CD14-positive monocyte (primary cell): ENCODE measurements at places on chromosomes 6 and 20.
A peak's percentile ranks its signal among the peaks of the same experiment; 100 is the strongest.

DNA sequence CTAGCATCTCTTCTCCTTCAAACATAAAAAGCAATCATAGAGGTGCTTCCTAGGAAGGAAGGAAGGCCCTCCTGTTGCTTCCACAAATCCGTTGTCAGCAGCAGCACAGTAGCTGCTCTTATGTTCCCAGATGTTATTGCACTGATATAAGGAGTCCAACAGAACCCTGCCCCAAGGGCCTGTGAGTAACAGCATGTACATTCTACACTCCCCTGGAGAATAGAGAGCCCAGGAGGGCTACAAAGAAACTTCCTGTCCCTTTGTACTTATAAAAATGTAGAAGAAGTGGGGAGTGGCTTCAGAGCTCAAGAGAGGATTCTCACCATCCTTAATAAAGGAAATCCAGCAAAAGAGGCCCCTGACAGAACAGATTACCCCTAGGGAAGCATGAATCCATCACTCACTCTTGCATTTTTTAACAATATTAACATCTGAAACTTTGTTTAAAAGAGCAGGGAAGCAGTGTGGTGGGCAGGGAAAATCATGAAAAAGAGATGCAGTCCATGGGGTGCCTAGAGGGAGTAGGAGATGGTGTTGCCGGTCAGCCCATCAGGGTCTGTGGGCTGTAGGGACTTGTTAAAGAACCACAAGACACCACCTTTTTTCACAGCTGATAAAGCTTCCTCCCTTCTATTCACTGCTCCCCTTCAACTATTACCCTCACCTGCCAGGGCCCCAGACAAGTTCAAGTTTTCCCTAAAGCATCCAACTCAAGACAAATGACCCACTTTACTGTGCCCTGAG is 104.5 kb upstream of the ADGRF1 start:
- no peak for DNase-seq

DNA sequence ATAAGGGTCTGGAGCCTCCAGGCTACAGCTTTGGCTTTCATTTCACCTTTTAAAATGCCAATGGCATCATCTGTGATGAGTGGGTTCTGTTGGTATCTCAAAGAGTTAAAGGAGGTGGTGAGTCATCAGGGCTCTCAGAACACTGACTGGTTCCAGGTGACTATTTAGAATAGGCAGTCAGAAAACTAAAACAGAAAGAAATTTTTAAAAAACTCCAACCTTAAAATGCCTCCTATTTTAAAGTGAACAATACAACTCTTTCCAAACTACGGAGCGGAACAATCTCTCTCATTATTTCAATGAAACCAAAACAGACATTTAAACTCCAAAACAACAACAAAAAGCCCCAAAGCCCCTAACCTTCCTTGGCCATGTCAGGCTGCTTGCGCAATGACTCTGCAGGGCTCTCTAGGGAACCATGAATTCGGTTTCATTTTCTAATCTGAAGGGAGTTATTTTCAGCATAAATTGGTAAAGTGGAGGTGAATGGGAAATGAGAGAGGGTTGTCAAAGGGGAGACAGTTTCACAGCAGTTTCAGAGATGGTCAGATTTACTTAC is 194.9 kb downstream of the KIF6 start:
- DNase-seq = no peak

- no peak for DNase-seq
Observed at GRCh38 chr6:169966312-169967181, 215.1 kb downstream of the ERMARD start.

GRCh38 chr6:72382602-72383529 is 239.0 kb upstream of the KCNQ5 start:
- DNase-seq = no peak

DNA sequence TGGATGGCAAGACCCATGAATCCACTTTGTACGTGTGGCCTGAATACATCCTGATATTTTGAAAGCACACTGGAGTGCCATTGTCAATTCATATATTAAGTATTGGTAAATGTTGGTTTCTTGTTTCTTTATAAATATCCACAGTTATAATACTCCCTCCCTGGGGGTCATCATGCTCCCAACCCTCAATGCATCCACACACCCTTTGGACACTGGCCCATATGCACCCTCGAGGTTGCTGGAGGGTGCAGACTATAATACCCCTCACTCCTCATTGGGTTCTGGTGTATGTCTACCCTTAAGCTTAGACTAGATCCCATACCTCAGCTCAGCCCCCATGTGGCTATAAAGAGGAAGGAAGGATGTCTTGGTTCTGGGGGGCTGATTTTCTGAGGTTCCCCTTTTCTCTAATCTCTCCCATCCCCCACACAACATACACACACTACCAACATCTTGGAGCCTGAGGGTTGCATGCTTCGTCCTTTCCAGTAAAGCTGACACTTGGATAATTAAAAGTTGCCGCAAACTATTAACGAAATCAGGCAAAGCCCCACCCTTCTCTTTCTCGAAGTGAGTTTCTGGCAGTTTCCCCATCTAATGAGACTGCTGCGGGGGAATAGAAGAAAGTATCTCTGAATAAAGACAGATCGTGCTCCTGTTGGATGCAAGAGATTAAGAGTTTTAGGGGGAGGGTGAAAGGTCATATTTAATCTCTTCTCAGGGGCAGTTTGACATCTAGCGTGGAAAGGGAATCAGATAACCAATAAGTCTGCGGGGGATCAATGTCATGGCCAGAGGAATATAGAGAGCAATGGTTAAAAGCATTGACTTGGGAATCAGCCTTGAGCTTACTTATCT is 7.4 kb downstream of the PIM1 start:
- DNase-seq = no peak

GRCh38 chr6:35718375-35718736 is 18.5 kb upstream of the ARMC12 start:
- no peak for DNase-seq

GRCh38 chr6:105882121-105882803 is 203.9 kb upstream of the PRDM1 start:
- DNase-seq = no peak

- DNase-seq = no peak
Observed at GRCh38 chr20:40512994-40513393, 176.0 kb downstream of the MAFB start.

DNA sequence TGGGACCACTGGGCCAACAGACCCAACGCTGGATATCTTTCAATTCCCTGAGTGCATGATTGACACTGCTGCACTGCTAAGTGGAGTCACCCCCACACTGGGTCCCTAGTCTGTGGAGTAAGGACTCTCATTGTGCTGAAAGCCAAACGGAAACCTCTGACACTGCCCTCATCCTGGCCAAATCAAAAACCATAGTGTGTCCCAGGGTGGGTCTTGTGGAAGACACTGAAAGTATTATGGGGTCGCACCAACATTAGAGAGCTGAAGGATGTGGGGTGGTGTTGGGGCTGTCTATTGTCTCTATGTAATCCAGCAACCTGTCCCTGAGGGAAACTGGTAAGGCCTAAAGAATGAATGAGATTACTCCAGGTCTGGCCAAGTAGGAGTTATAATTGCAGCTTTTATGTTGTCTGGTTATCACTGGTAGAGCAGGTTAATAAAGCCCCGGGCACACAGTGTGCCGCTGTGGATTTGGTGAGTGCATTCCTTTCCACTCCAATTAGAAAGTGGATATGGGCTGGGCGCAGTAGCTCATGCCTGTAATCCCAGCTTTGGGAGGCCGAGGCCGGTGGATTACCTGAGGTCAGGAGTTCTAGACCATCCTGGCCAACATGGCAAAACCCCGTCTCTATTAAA is 57.9 kb downstream of the HLA-A start:
- no peak for DNase-seq

DNA sequence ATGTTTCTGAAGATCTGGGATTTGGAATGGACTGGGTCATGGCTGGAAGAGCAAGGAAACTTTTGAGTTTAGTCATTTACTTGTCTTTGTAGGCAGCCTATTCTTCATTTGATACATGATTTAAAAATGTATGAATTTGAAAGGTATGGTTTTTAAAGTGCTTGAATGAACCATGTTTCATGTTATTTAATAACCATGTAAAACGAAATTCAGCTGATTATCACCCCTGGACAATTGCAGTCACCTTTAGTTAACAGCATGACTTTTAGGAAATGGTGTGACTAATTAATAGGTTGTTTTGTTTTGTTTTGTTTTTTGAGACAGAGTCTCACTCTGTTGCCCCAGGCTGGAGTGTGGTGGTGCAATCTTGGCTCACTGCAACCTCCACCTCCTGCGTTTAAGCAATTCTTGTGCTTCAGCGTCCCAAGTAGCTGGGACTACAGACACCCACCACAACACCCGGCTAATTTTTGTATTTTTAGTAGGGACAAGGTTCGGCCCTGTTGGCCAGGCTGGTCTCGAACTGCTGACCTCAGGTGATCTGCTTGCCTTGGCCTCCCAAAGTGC is 2.1 kb downstream of the STX11 start:
- peak; percentile 81 for DNase-seq

- DNase-seq = no peak
Observed at GRCh38 chr6:133551847-133552341, 310.7 kb downstream of the EYA4 start.

DNA sequence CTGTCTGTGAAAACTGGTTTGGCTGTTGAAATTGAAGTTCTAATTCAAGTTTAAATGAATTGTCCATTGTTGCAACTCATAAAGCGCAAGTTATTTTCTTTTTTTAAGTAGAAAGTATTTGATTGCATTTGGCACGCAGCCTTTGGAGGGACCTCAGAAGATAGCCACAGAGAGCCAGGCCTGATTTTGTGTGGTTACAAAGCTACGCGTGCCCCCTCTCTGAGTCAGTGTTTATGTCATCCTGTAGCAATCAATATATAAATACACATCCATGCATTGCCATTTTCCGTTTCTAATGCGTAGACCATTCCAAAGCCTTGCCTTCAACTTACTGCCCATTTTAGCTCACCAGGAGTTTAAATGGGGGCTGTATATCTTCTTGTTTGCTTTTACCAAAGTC is 173.2 kb downstream of the TMEM242 start:
- DNase-seq = no peak

- DNase-seq = peak; percentile 44
Observed at GRCh38 chr6:141484711-141485110, 648.0 kb upstream of the GJE1 start.

DNA sequence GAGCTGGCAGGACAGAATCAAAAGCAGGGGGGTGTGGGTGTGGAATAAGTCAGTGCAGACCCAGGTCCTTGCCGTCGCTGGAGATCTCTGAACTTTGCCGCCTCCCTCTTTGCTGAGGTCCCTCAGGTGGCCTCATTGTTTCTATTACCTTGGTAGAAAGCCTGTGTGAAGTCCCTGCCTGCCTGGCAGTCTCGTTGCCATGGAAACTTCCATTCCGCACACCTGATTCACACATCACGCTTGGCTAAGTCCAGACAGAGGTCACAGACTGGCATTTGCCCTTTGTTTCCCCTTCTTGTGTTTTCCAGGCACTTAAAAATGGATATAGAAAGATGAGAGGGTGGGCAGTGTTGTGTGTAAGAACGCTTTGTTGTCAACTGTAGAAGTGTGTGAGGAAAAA is 260.6 kb downstream of the PRL start:
- no peak for DNase-seq

GRCh38 chr20:13613917-13614316 is 24.8 kb downstream of the TASP1 start:
- DNase-seq = no peak

DNA sequence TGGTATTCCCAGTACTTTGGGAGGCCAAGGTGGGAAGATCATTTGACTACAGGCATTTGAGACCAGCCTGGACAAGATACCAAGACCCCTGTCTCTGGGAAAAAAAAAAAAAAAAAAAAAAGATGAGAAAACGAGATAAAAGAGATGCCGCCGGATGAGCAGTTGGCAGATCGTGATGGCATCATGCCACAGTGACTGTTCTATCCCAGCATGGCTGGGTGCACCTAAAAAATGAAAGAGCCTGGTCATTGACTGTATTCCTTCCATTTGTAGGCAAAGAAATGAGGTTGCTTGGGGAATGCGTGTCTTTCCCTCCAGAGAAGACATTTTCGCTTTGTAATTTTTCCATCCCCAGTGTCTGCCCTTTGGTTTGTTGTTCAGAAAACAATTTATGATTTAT is 12.9 kb downstream of the AKAP12 start:
- DNase-seq = no peak

DNA sequence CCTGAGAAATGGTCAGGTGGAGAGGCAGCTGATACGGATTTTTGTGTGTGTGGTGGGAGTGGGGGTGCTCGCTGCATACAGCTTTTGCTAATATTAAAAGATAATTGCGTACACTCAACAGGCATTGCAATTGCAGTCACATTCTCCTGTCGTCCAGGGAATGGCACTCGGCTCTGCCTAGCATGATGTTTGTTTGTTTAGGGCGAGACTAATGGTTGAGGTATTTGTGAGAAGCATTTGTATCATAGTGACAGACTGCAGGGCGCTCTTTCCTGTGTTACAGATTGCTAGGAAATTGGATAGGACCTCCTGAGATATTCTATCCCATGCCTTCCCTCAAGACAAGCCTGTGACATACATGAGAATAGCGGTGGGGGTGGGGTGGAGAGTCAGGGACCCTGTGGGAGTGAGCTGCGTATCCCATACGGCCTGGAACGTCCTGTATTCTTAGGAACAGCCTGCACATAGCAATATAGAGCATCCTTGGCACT is 207.4 kb downstream of the SOX4 start:
- no peak for DNase-seq

- DNase-seq = no peak
Observed at GRCh38 chr20:41119614-41120561, 17.5 kb upstream of the PLCG1 start.

DNA sequence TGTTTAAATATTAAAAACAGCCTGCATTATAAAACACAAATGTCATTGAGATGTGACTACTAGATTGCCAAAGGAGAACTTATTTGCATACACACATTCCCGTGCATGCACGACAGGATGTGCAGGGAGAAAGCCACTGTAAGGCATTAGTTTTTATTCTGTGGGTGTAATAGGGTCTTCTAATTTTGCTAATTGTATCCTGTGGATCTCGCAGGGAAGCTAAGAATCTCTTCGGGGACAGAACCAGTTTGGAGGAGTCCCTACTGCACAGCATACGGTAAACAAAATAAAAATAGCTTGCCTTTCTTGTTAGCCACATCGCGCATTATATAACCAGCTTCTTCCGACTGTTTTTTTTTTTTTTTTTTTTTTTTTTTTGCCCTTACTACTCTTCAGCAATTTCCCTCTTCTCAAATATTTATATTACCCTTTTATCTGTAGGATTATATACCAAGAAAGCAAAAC is 2.0 kb downstream of the ATXN1 start:
- peak; percentile 57 for DNase-seq

GRCh38 chr6:42970871-42971612 is 7.9 kb downstream of the PEX6 start:
- DNase-seq = no peak

GRCh38 chr6:154447954-154448353 is 62.5 kb downstream of the CNKSR3 start:
- no peak for DNase-seq

- no peak for DNase-seq
Observed at GRCh38 chr6:168165373-168165772, 86.4 kb upstream of the FRMD1 start.

DNA sequence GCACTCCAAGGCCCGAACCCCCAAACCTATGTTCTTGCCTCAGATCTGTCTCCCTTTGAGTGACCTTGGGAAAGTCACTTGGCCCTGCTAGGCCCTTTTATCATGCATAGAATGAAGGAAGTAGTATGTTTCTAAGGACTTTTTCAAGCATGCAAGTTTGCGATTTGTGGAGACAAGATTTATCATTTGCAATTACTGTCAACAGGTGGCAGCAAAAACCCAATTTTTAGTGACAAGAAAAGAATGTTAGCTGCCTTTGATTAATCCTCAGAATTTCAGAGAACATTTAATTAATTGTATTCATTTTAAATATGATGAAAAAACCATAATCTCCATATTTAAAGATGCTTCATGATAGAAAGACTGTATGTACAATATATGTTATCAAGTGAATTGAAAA is 28.3 kb upstream of the PREP start:
- DNase-seq = no peak

- DNase-seq = no peak
Observed at GRCh38 chr6:45483021-45483420, 105.3 kb upstream of the SUPT3H start.

- DNase-seq = no peak
Observed at GRCh38 chr6:125203395-125203794, 49.8 kb downstream of the TPD52L1 start.
